ENCODE measurements at places on chromosomes 3 and 15. TPM values are rescaled to one million over a fixed set of nuclear protein-coding genes. Genes with fewer than 3 reads are reported as not detected.

TRIM59 gene
- 21.4 TPM for total RNA-seq

LIPH gene
- 1.7 TPM for total RNA-seq

HCN4 gene
- not detected for total RNA-seq

DPPA2 gene
- total RNA-seq = not detected
